T-helper 9 cell (primary cell): ENCODE measurements at places on chromosomes 1 and 21.

GRCh38 chr1:84379138-84379916 lies 19.0 kb upstream of the DNASE2B start:
- DNase-seq, result no peak

DNA sequence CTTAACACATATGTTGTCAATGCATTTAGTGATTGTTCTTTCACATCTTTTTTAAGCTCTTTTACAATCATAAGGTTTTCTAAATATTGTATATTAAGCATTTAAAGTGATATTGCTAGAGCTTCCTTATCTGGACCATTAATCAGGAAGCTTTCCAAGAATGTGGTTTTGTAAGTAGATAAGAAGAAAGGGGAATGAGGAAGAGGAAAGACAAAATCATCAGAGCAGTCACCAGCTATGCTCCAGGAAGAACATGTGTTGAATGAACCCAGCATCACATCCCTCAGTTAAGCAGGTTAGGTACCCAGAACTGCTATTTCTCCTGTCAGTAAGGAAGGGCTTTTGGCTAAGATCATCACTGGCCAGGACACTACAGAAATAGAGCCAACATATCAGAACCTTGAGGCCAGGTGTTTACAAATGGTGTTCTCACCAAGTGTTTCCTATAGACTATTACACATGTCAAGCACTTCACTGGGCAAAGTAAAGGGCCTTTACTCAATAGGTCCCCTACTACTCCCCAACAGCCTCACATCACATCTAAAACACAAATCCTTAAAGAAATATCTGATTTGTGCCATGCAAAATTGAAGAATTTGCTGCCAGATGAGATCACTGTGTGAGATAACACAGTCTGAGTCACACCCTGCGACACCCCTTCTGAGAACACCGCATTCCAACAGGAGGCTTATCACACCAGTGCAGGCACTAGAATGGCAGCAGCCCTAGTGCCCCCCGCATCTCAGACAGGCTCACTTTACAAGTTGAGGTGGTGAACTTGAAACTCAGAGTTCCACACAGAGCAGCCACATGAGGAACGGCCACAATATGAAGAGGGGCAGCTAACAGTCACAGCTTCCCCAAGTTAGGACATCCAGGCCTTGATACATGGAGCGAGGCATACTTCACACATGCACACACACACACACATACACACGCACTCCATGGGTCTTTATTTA lies 1.8 kb upstream of the SPRR2A start:
- DNase-seq, result no peak

- no peak for DNase-seq
These were observed 86.7 kb downstream of the CCDC185 start for GRCh38 chr1:223479718-223480425.

DNA sequence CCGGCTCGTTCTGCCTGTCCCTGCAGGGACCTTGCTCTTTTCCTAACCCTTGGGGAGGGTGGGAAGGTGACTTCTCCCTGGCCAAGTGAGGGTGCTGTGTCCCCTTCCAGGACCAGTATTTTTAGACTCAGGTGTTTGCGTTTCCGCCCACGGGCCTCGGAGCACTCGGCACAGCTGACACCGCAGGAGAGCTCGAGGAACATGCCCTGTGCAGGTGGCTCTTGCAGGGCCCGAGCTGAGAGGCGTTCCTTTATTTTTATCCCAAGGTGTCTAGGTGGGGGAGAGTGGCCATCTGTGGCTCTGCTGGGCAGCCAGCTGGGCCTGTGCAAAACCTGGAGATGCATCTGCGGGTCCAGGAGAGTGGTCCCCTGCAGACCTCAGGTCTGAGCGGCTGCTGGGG lies 16.0 kb downstream of the PLCH2 start:
- no peak for DNase-seq

GRCh38 chr1:78587211-78587610 lies 33.0 kb upstream of the IFI44L start:
- DNase-seq, result no peak

DNA sequence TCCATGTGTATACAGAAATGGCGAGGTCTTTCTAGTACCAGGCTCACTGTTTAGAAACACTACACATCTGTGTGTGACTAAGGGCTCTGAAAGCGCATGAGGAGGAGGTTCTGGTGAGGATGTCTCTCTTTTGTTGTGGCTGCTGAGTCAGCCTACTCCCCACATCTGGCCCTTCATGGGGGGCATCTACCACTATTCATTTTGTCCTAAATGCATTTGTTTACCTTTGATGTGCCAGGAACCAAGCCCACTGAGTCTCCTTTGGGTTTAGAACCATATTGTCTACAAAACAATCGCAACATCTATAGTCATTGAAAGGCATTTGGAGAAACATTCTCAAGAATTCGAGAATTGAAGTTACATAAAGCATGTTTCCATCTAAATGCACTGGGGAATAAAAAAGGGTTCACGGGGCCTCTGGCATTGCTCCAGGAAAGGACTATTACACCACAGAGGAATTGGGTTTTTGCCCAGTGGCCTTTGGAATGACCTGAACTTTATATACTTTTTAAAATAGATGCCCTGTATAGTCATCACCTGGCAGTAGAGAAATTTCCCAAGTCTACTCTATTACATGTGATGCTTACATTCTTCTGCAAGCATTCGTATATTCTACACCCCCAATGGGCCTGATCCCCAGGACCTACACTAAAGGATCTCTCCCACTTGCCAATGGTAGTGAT lies 35.1 kb upstream of the ADORA3 start:
- DNase-seq, result no peak
